ENCODE measurements at places on chromosomes 7 and 10.

- DNase-seq: peak; percentile 81
These were observed 46.2 kb downstream of the GPAM start for GRCh38 chr10:112137154-112137987.

GRCh38 chr7:98779800-98780587, 89.8 kb downstream of the TMEM130 start:
- no peak for DNase-seq

GRCh38 chr10:11796474-11796873, 26.7 kb upstream of the PROSER2 start:
- no peak for DNase-seq

- no peak for DNase-seq
These were observed 32.3 kb upstream of the PRKCQ start for GRCh38 chr10:6612371-6612770.

- DNase-seq: no peak
These were observed 223.5 kb downstream of the ARHGAP12 start for GRCh38 chr10:31705136-31705535.

DNA sequence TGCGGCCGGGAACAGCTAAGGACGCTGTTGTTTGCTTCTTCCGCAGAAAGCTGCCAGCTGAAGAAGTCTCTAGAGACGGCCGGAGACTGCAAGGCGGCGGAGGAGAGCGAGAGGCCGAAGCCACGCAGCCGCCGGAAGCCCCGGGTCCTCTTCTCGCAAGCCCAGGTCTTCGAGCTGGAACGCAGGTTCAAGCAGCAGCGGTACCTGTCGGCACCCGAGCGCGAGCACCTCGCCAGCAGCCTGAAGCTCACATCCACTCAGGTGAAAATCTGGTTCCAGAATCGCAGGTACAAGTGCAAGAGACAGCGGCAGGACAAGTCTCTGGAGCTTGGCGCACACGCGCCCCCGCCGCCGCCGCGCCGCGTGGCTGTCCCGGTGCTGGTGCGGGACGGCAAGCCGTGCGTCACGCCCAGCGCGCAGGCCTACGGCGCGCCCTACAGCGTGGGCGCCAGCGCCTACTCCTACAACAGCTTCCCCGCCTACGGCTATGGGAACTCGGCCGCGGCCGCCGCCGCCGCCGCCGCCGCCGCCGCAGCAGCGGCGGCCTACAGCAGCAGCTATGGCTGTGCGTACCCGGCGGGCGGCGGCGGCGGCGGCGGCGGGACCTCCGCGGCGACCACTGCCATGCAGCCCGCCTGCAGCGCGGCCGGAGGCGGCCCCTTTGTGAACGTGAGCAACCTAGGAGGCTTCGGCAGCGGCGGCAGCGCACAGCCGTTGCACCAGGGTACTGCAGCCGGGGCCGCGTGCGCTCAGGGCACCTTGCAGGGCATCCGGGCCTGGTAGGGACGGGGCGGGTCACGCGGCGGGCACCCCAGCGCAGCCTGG, 2.4 kb downstream of the NKX2-3 start:
- no peak for DNase-seq
